ENCODE measurements at places on chromosomes 13 and 19. TPM values are rescaled to one million over a fixed set of nuclear protein-coding genes. Genes with fewer than 3 reads are reported as not detected.

Gene SERP2
- polyA plus RNA-seq: 2.1 TPM

Gene NECTIN2
- polyA plus RNA-seq: 318 TPM

Gene TSKS
- polyA plus RNA-seq: 0.21 TPM

Gene RASGRP4
- 3.1 TPM for polyA plus RNA-seq

Gene MBD3
- 88.2 TPM for polyA plus RNA-seq

Gene IGFL2
- polyA plus RNA-seq: not detected

Gene HSH2D
- 2.2 TPM for polyA plus RNA-seq

Gene TMEM91
- polyA plus RNA-seq: 12.9 TPM

Gene NMRK2
- polyA plus RNA-seq: 206 TPM

Gene SCN1B
- polyA plus RNA-seq: 4.1 TPM

Gene SLITRK6
- 0.03 TPM for polyA plus RNA-seq

Gene NKPD1
- polyA plus RNA-seq: 0.55 TPM

Gene EXOC3L2
- polyA plus RNA-seq: 3.4 TPM

Gene PDX1
- polyA plus RNA-seq: not detected

DNA sequence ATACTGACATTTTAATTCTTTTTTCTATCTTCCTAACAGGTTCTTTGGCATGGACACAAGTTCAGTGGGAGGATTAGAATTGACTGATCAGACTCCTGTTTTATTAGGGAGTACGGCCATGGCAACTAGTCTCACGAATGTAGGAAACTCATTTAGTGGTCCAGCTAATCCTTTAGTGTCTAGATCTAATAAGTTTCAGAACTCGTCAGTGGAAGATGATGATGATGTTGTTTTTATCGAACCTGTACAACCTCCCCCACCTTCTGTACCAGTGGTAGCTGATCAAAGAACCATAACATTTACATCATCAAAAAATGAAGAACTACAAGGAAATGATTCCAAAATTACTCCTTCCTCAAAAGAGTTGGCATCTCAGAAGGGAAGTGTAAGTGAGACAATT is 34.5 kb downstream of the ZMYM2 start:
- DNase-seq: no peak

- DNase-seq: no peak
Measured at GRCh38 chr13:110410936-110411687, 104.0 kb downstream of the COL4A2 start.

DNA sequence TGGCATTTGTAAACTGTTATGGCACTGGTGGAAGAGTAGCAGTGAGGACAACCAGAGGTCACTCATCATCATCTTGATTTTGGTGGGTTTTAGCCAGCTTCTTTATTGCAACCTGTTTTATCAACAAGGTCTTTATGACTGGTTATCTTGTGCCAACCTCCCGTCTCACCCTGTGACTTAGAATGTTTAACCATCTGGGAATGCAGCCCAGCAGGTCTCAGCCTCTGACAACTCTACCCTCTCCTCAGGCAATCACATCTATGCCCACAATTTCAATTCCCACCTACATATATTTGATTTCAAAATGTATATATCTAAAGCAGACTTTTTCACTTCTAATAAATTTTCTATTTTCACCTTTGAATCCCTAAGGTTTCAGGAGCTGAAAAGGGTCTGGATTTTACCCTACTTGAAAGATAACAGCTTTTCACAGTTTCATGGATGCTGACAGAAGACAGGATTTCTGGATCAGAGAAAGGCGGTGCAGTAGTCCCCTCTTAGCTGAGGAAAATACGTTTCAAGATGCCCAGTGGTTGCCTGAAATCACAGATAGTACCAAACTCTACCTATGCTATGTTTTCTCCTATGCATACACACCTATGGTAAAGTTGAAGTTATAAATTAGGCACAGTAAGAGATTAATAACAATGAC is 1171.8 kb downstream of the DIAPH3 start:
- no peak for DNase-seq

DNA sequence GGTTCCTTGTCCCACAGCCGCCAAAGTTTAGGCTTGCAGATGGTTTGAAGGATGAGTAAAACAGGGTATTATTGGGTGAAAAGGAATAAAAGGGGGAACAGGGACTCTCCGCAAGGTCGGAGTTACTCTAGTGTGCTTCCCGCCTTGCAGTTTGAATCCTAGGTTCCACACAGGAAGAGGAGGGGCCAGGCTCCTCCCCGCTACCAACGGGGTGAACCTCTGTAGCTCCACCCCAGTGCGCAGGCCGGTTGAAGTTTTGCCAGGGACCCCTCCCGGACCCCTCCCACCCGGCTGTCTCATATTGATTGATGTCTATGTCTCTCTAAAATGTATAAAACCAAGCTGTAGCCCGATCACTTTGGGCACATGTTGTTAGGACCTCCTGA is 11.6 kb upstream of the GTF2F2 start:
- peak; percentile 55 for DNase-seq

DNA sequence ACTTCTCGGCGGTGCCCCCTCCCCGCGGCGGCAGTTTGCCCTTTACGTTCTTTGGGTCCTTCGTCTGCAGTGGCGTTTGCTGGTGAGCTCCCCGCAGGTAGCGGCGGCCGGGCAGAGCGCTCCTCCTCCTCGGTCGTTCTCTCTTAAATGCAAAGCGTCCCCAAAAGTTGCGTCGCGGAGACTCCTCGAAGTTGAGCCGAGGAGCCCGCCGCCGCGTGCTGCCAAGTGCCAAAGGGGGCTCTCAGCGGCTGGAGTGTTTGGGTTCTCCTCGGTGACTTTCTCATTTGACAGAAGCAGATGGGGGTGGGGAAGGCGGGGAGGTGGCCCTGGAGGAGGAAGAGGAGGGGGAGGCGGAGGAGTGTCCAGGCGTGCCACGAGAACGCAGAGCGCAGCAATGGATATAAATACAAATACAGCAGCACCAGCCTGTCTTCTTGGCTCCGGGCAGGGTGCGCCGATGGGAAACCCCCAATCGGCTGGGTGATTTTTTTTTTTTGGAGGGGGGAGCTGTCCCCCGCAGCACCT is at the start of gene SOX21:
TSS of gene SOX21 (minus strand) at position 259 of the 525 bp plus-strand sequence. CDS start 496 bp downstream, outside the sequence.
- no peak for DNase-seq

DNA sequence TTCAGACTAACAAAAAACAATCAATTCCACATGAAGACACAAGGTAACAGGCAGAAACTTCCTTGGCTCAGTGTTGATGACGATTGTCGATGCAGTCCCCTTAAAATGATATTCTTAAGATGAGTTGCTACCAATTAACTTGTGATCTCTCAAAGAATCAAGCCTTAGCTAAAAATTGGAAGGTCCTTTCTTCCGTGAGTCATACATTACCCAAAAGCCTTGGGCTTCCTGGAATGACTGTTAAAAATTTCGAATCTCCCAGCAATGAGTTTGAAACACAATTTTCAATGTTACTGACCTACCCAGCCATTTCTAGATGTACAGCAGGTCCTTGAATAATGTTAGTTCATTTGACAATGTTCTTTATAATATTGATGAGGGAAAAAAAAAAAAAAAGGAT is 28.0 kb upstream of the RB1 start:
- DNase-seq: no peak

GRCh38 chr13:54852831-54853230 is 1824.2 kb downstream of the OLFM4 start:
- no peak for DNase-seq

DNA sequence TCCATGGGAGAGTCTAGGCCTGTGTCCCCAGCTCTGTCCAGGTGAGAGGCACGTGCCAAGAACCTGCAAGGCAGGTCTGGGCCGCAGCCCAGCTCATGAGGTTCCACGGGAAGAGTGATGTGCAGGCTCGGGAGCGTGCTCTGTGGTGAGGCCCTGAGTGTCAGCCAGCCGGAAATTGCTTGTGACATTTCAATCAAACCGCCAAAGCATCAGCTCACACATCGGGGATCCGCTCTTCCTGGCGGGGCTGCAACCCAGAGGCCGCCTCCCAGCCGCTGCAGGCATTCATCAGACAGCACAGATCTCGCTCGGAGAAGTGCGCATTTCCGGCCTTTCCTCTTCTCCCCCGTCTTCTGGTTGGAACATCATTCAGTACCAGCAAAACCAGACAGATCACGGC is 109.3 kb downstream of the KDM4B start:
- DNase-seq: no peak

- DNase-seq: no peak
Measured at GRCh38 chr19:38555200-38555599, 62.6 kb downstream of the MAP4K1 start.

DNA sequence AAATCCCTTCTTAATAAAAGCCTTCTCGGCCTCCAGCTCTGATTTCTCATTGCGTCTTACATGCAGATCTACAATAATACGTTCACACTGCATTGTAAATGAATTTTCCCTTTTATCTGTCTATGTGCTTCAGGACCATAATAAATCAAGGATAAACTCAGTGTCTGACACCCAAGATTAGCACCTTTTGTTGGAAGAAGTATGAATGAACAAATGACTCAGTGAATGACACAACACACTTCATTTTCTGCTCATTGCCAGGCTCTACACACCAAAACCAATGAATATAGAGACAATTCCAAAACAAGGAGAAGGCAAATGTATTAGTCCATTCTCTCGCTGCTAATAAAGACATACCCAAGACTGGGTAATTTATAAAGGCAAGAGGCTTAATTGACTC is 1224.4 kb downstream of the EFNB2 start:
- DNase-seq: no peak

GRCh38 chr13:47647001-47647400 is 354.1 kb downstream of the SUCLA2 start:
- no peak for DNase-seq

- DNase-seq: no peak
Measured at GRCh38 chr19:17737690-17738153, 13.6 kb upstream of the FCHO1 start.

DNA sequence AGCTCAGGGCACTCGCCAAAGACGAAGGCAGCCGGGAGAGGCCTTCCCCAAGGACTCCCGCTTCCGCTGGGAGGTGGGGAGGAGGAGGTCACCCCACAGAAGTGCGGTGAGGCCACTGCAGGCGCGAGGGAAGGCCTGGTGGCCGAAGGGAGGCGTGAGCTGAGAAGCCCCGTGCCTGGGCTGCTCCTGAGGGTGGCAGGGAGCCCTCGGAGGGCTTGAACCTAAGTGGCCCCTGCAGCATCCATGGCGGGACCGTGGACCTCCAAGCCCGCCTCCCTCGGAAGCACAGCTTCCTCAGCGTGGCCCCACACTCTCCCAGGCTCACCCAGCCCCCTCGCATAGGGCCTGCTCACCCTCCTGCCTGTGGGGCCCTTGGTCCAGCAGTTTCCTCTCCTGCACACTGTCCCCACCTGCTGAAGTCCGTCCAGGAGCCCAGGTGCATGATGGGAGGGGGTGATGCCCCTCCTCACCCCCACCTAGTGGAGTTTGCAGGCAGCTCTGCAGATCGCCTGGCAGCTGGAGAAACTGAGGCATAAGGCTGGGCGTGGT is 25.9 kb downstream of the EFNA2 start:
- no peak for DNase-seq

- no peak for DNase-seq
Measured at GRCh38 chr13:49240017-49240416, 7.7 kb upstream of the CDADC1 start.

GRCh38 chr13:76160961-76161925 is 525.1 kb downstream of the LMO7 start:
- DNase-seq: no peak

- no peak for DNase-seq
Measured at GRCh38 chr19:45496349-45496953, 396 bp downstream of the RTN2 start.

- no peak for DNase-seq
Measured at GRCh38 chr19:8132858-8133458, 16.4 kb downstream of the FBN3 start.

- DNase-seq: peak; percentile 70
Measured at GRCh38 chr13:106471957-106472543, 63.4 kb downstream of the EFNB2 start.

Measured in H1 (cell line).